ENCODE measurements at places on chromosomes 12 and 14.

- no peak for DNase-seq
Measured at GRCh38 chr14:102507081-102507856, 2.3 kb downstream of the ANKRD9 start.

DNA sequence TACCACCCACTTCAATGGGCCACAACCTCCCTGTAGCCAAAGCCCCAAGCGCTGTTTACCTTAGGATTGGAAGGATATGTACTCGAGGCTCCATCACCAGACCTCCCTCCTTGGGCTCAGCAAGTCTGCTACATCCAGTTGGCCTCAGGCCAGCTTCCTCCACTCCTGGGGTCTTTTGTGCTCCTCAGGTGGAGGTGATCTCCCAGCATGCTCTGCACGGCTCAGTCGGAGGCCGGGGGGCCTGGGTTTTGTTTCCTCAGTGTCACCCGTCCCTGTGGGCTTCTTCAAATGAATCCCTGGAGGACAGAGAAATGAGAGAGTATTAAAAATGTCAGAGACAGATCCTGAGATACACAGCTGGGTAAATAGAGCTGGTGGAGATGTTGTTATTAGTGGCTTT is 723.1 kb upstream of the TBX3 start:
- no peak for DNase-seq

DNA sequence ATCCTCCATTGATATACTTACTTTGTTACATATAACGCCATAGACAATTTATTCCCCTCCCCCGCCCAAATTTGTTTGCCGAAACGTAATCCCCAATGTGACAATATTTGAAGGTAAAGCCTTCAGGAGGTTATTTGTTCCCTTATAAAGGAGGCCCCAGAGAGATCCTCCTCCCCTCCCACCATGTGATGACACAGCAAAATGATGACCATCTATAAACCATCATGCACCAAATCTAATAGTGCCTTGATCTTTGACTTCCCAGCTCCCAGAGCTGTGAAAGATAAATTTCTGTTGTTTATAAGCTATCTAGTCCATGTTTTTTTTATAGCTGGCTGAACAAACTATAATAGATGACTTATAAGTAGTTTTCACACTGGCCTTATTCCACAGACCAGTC is 122.2 kb downstream of the PTPRO start:
- DNase-seq, result no peak

DNA sequence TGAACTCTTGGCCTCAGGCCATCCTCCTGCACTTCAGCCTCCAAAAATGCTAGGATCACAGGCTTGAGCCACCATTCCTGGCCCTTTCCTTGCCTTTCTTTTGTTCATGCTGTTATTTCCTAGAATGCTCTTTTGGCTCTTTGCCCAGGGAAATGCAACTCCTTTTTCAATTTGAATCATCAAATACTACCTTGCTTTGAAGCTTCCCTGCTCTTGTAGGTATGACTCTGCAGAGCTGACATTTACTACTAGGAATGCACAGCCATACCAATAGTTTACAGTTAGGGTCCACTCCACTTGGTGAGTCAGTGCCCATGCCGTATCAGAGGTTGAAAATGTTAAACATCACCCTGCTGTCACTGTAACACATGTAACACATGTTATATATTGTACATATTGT is 107.0 kb upstream of the CRY1 start:
- no peak for DNase-seq

DNA sequence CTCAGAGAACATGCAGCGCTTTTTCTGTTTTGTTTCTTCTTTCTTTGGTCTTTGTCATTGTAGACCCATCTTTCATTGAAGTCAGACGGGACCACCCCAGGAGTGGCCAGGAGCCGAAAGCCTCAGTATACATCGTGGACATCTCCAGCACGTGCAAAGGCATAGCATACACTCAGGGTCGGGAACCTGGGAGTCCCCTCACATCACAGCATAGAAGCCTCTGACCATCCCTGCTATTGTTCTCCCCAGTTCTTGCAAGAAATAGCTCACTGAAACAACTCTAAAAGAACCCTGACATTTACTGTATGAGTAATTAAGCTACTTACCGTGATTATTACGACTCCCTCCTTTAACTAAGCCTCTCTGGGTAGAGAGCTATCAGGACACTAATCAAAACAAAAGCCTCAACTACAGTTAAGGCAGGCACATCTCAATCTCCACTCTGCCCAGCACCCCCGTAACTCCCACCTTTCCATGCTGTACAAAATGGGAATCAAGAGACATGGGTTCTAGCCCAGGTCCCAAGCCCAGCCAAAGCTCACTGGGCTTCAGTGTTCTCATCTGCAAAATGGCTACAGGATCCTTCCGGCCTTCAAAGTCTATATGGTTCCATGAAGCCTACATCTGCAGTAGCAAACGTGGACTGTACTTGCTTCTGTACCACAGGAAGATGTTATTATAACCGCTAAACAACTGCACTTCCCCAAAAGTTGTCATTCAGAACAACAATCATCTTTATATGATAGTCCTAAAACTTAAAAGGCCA is 6.7 kb downstream of the CCDC88C start:
- DNase-seq, result no peak

DNA sequence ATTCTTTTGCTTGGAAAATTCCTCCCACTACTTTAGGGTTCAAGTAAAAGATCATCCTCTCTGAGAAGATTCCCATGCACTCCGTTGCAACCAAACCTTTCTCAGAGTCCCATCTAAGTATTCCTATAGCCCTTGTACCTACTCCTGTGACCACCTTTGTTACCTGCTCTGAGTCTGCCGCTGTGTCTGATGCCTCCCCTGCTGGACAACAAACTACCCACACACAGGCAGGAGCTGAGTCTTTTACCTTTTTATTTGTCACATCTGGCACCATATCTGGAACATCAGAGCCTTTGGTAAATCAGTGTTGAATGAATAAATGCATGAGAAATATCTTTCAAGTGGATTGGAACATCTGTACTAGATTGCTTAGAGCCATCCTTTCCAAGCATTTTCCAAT is 82.1 kb upstream of the FLRT2 start:
- DNase-seq, result no peak

DNA sequence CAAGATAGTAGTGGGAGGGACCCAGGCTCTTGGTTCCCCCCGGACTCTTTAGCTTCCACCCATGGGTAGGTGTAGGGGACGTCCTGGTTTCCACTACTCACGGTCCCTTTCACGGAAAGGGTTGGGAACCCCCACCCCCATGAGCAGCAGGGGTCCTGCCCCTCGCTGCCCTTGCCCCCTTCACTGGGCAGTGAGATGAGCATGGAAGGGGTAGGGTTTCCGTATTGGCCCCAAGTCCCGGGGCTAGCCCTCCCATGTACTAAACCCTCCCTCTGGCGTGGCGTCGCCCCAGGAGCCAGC is 12.7 kb downstream of the AGAP2 start:
- DNase-seq, result no peak

GRCh38 chr12:31959701-31960391 is 631 bp downstream of the RESF1 start:
- DNase-seq, result peak; percentile 77

GRCh38 chr14:89027097-89027740 is 202.8 kb downstream of the TTC8 start:
- DNase-seq, result peak; percentile 55

DNA sequence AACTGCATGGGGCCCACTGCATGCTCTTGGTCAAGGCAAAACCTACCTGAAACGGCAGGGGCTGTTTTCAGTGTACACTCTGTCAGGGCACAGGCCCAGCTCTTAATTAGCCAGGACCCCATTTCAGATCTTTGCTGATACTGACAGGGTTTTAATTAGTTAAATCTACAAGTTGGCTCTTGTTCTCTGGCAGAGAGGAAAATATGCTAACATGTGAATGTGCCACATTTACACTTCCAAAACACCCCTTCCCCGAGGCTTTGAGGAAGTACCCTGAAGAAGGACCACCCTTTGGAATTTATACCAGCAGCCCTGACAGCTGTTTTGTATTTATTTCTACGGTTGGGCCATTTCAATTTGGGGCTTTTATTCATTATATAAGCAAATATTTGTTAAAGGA is 66.3 kb downstream of the OTX2 start:
- DNase-seq, result no peak

GRCh38 chr12:104747330-104747729 is 210.8 kb downstream of the SLC41A2 start:
- DNase-seq, result no peak

GRCh38 chr12:131471271-131471905 is 239.5 kb upstream of the SFSWAP start:
- no peak for DNase-seq

- DNase-seq, result no peak
Measured at GRCh38 chr12:15306605-15307004, 15.7 kb upstream of the PTPRO start.

GRCh38 chr14:101226265-101226602 is 322.7 kb upstream of the RTL1 start:
- DNase-seq, result no peak

DNA sequence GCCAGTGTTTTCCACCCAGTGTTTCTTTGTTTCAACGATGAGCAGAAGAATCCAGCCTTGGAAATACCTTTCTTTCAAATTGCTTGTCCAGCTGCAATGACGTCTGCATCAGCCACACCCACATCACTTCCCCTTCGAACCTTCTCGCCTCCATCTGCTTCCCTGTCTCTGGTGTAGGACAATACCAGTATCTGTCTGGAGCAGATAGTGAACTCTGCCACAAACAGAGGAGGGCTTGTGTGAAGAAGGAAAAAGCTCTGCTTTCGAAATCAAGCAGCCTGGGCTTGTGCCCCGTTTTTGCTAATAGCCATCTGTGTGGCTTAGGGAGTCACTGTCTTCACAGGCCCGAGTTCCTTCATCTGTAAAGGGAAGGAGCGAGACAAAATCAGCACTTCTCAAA is 415.4 kb downstream of the ZFP36L1 start:
- DNase-seq, result no peak

DNA sequence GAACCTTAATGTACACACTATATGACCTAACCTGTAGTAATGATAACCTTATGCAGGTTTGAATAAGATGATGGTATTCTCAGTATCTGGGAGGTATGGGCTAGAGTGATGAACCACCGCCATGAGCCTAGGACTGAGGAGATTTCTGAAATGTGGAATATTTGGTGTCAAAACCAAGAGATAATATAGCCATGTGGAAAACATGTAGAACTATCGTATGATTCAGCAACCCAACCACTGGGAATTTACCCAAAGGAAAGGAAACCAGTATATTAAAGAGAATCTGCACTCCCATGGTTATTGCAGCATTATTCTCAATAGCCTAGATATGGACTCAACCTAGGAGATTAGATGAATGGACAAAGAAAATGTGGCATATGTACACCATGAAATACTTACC is 271.7 kb upstream of the BTG1 start:
- no peak for DNase-seq

GRCh38 chr12:29782871-29783772 is 620 bp downstream of the TMTC1 start:
- DNase-seq, result no peak

DNA sequence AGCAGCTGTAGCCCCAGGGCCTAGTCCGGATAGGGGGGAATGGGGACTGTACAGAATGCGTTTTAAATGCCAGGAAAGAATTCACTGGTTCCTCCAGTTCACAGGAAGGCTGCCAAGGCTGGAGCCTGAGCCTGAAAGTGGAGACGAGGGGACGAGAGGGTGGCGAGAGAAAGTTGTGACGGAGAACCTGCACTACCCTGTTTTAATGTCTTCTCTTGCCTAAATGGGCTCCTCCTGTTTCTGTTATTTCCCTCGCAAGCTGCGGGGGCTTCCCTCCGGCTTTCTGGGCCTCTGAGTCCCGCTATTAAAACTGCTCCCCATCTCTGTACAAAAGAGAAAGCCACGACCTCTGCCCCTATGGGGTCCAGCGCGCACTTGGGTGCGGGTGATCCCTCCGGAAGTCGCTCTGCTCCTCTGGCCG is 4.5 kb downstream of the C1QL4 start:
- DNase-seq, result no peak

Data from stimulated activated naive CD4-positive, alpha-beta T cell (primary cell).